Common myeloid progenitor, CD34-positive (primary cell): ENCODE measurements at places on chromosomes 16 and 17.

DNA sequence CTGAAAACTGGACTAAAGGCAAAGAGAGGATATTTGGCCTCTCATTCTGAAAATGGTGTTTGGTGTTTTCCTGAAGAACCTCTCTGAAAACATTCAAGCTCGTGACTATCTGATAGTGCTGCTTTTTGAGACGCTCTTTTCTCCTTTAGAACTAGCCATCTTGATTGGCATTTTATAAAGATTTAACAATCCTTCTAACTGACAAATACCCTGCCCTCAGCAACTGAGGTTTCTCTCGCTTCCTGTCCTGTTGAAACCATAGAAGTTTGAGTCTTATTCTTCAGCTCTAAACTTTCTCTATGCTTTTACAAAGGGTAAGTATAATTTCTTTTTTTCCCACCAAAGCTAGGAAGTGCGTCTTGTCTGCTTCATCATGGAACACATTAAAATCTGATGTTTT is 13.3 kb downstream of the CNEP1R1 start:
- peaks cover 31% of the 10 kb centered on the region for H3K4me1 ChIP-seq
- no peak overlapping the region for H3K4me3 ChIP-seq
- peaks cover 2% of the 10 kb centered on the region for H3K36me3 ChIP-seq
- no peak overlapping the region for H3K27ac ChIP-seq

GRCh38 chr17:8913879-8914278 is 46.4 kb upstream of the PIK3R6 start:
- H3K27me3 ChIP-seq = no peaks in the 10 kb centered on the region
- DNase-seq = no peak
- no peaks in the 10 kb centered on the region for H3K4me1 ChIP-seq
- peaks cover 13% of the 10 kb centered on the region for H3K36me3 ChIP-seq
- H3K4me3 ChIP-seq = no peak overlapping the region
- H3K27ac ChIP-seq = no peak overlapping the region

GRCh38 chr17:63414222-63414621 is 31.9 kb downstream of the CYB561 start:
- peaks cover 19% of the 10 kb centered on the region for H3K36me3 ChIP-seq
- peaks cover 11% of the 10 kb centered on the region for H3K4me1 ChIP-seq
- H3K27ac ChIP-seq = no peak overlapping the region
- no peak overlapping the region for H3K4me3 ChIP-seq
- H3K27me3 ChIP-seq = no peaks in the 10 kb centered on the region

DNA sequence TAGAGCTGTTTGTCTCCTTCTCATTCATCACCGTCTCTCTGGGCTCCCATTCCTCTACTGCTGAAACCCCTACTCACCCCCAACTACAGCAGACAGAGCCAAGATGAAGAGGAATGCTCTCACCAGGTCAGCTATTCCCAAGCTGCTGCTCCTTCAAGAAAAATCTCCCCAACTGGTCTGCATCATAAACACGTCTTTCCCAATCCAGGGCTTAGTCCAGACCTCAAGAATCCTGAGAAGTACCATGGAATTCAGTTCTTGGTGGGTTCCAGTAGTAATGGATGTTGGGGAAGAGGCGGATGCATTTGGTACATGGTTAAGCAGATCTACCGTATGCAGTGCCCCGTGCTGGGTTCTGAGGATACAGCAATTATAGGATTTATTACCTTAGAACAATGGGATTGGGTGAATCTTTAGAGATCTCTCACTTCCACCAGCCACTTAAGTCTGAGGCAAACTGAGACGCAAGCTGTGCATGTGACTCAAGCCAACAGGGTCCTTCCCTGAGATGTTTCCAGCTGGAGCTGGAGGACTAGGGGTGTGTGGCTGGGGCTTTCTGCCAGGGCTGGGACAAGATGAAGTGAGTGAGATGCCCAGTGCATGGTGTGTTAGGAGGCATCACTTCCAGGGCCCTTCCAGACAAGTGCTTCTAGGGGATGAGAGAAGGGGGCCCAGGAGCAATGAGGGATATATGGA is 232.7 kb upstream of the CDH5 start:
- DNase-seq = no peak
- no peaks in the 10 kb centered on the region for H3K36me3 ChIP-seq
- H3K27me3 ChIP-seq = no peaks in the 10 kb centered on the region
- no peak overlapping the region for H3K4me3 ChIP-seq
- no peak overlapping the region for H3K27ac ChIP-seq
- H3K4me1 ChIP-seq = no peaks in the 10 kb centered on the region

- H3K4me3 ChIP-seq = no peak overlapping the region
- H3K4me1 ChIP-seq = peaks cover 3% of the 10 kb centered on the region
- H3K27me3 ChIP-seq = no peaks in the 10 kb centered on the region
- DNase-seq = no peak
- no peaks in the 10 kb centered on the region for H3K36me3 ChIP-seq
Observed at GRCh38 chr16:22291020-22291419, 6.2 kb upstream of the POLR3E start.

DNA sequence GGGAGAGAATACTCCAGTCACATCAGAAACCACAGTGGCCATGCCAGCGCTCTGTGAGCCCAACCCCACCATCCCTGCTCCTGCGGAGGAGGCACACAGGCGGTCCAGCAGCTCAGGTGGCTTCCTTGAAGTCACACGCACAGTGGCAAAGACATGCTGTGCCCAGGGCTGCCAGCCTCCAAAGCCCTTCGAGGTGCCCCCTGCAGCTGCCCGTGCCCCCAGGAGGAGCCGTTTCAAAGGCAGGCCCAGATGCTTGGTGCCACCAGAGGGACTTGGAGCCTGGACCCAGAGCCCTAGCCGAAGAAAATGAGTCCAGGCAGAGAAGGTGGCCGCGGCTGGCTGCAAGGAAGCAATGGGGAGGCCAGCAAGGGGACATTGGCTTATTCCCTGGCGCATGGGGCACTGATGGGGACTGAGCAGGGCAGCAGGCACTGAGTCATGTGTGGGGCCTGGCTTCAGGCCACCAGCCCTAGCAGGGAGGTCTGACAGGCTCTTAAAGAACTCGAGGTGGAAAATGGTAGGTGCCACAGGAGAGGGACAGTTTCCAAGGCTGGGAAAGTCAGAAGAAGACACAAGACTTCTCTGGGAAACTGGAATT is 17.2 kb upstream of the CACNG1 start:
- no peaks in the 10 kb centered on the region for H3K27me3 ChIP-seq
- DNase-seq = no peak
- no peaks in the 10 kb centered on the region for H3K36me3 ChIP-seq
- H3K27ac ChIP-seq = no peak overlapping the region
- no peak overlapping the region for H3K4me3 ChIP-seq
- H3K4me1 ChIP-seq = no peaks in the 10 kb centered on the region

DNA sequence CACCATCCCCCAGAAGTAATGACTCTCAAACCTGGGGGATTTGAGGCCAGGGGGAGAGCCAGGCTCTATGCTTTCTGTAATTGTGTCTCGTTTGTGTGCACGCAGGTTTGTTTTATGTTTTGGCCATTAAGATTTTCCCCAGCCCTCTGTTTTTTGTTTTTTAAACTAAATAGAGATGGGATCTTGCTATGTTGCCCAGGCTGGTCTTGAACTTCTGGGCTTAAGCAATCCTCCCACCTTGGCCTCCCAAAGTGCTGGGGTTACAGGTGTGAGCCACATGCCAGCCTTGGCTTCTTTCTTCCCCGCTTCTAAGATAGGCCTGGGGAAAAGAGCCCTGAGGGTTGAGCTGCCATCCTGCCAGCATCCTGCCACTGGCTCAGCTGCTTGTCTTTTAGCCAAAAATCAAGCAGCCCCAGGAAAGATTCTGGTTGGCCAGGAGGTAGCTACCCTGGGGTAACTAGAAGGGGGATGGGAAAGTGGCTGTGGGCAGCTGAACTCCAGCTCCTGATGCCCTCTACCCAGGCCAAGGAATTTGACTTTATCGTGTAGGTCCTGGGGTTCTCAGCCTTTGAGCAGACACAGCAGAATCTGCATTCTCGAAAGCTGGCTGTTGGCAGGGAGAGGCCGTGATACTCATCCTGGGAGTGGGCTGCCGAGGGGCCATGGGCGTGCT is 18.4 kb downstream of the KDM8 start:
- H3K4me3 ChIP-seq = no peak overlapping the region
- H3K4me1 ChIP-seq = no peaks in the 10 kb centered on the region
- H3K27me3 ChIP-seq = no peaks in the 10 kb centered on the region
- DNase-seq = no peak
- H3K27ac ChIP-seq = no peak overlapping the region
- peaks cover 15% of the 10 kb centered on the region for H3K36me3 ChIP-seq

- no peak overlapping the region for H3K27ac ChIP-seq
- peaks cover 8% of the 10 kb centered on the region for H3K36me3 ChIP-seq
- no peaks in the 10 kb centered on the region for H3K4me1 ChIP-seq
- H3K4me3 ChIP-seq = no peak overlapping the region
- H3K27me3 ChIP-seq = no peaks in the 10 kb centered on the region
Observed at GRCh38 chr17:41848788-41849187, 11.2 kb downstream of the KLHL10 start.

GRCh38 chr17:67696853-67697498 is 20.8 kb upstream of the NOL11 start:
- peaks cover 6% of the 10 kb centered on the region for H3K36me3 ChIP-seq
- no peaks in the 10 kb centered on the region for H3K27me3 ChIP-seq
- no peak overlapping the region for H3K4me3 ChIP-seq
- H3K27ac ChIP-seq = no peak overlapping the region

DNA sequence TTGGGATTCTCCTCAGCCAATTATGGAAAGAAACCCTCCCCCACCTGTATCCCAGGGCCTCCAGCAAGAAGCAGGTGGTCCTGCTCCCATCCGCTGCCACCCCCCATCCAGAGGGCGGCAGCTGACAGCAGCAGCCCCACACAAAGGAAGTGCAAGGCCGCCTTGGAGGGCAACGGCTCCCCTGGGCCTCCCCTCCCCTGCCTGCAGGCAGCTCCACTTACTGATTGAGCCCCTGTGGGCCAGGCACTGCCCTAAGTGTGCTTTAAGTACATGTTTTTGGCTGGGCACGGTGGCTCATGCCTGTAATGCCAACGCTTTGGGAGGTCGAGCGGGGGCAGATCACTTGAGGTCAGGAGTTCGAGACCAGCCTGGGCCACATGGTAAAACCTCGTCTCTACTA is 257.6 kb downstream of the PARN start:
- no peak overlapping the region for H3K27ac ChIP-seq
- DNase-seq = no peak
- no peaks in the 10 kb centered on the region for H3K4me1 ChIP-seq
- no peak overlapping the region for H3K4me3 ChIP-seq
- no peaks in the 10 kb centered on the region for H3K27me3 ChIP-seq

DNA sequence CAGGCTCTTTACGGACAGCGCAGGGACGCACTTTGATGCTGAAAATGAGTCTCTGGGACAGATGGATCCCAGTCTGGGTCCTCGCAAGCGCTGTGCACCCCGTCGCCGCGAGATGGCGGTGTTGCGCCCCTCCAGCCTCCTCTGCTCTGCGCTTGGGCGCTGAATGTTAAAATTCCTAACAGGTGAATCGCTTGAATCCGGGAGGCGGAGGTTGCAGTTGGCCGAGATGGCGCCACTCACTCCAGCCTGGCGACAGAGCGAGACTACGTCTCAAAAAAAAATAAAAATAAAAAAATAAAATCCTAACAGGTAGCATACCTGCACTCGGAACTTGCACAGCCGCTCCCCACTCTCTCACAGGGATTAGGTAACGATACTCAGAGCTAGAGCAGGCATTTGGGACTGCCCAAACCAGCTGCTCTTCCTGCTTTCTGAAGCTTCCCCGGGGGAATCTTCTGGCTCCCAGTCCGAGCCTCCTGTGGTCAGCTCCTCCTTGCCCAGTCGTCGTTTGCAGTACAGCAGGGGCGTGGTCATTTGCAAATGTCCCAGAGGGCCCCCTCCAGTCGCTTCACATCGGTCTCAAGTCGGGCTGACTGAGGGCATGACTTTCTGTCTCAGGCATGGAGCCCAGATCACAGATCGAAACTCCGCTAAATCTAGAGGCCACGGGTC is 26.2 kb upstream of the OSGIN1 start:
- H3K4me1 ChIP-seq = no peaks in the 10 kb centered on the region
- DNase-seq = peak; percentile 42
- peaks cover 2% of the 10 kb centered on the region for H3K36me3 ChIP-seq
- no peak overlapping the region for H3K4me3 ChIP-seq

DNA sequence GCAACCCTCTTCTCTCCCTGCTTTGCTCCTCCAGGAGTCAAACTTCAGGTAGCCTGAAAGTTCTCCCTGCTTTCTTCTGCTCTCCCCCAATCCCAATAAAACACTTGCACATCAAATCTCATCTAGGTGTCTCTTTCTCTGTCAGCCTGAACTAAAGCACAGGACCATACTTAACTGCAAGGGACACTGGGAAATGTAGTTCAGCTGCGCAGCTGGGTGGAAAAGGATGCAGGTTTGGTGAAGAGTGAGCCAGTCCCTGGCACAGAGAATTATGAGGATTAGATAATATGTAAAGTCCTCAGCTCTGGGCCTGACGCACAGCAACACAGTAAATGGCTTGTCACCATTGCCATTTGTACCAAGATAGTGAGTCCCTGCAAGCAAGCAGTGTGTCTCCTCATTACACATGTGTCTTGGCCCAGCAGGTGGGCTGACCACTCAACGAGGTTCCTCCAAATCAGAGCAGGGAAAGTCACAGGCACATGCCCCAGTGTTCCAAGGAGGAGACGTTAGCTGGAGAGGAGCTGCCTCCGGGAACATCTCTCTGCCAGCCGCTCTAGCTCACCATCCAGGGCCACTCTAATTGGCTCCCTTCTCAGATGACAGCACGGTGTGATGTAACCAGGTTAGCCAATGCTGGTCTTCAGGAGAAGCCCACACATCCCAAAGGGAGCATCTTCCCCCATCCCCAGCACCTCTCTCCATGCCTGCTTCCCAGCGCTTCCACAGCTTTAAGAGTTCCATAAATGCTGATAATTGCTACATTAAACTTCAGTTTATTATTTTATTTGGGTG is 29.7 kb upstream of the IRX3 start:
- no peaks in the 10 kb centered on the region for H3K4me1 ChIP-seq
- no peaks in the 10 kb centered on the region for H3K36me3 ChIP-seq
- no peak overlapping the region for H3K4me3 ChIP-seq
- H3K27me3 ChIP-seq = no peaks in the 10 kb centered on the region
- no peak overlapping the region for H3K27ac ChIP-seq

DNA sequence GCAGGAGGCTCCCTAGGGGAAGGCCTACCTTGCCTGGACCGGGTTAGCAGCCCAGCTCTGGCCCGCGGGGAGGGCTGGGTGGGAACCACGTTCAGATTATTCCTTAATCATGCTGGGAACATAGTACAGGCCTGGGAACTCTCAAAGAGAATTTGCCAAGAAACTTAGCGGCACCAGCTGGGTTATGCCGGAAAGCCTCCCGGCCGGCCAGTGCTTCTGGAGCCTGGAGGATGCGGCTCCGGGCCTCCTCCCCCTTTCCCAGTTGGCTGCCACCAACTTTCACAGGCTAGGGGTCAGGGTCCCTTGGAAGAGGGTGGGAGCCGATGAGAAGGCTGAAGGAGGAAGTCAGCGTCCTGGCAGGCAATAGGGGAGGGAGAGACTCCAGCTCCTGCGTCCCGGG is 10.8 kb downstream of the NGFR start:
- no peak overlapping the region for H3K4me3 ChIP-seq
- H3K27me3 ChIP-seq = peaks cover 56% of the 10 kb centered on the region
- no peak for DNase-seq
- no peaks in the 10 kb centered on the region for H3K4me1 ChIP-seq
- H3K27ac ChIP-seq = no peak overlapping the region

DNA sequence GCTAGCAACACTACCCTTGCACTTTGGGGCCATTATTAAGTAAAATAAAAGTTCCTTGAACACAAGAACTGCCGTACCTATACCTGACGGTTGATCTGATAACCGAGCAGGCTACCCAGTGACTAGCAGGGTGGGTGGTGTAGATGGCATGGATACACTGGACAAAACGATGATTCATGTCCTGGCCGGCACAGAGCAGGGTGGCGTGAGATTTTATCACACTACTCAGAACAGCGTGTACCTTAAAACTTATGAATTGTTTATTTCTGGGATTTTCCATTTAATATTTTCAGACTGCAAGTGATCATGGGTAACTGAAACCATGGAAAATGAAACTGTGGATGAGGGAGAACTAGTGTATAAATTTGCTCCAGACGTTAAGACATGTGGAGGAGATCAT is 41.0 kb upstream of the MSI2 start:
- no peak overlapping the region for H3K27ac ChIP-seq
- H3K4me3 ChIP-seq = peak overlapping the region; percentile 45
- H3K4me1 ChIP-seq = no peaks in the 10 kb centered on the region
- H3K36me3 ChIP-seq = no peaks in the 10 kb centered on the region
